Dermis lymphatic vessel endothelial cell (primary cell): ENCODE measurements at places on chromosomes 3 and 15. TPM values are rescaled to one million over a fixed set of nuclear protein-coding genes. Genes with fewer than 3 reads are reported as not detected.

P2RY13 gene
- not detected in 2 replicates for total RNA-seq

ANKUB1 gene
- not detected in 2 replicates for total RNA-seq

VGLL3 gene
- total RNA-seq = 0.17 and 1.2 TPM in 2 replicates

IL5RA gene
- not detected in 2 replicates for total RNA-seq

SLC2A2 gene
- total RNA-seq = not detected in 2 replicates

SUSD5 gene
- 0.17 and 0.33 TPM in 2 replicates for total RNA-seq

CCR8 gene
- not detected in 2 replicates for total RNA-seq

DPPA2 gene
- total RNA-seq = not detected in 2 replicates

GOLGA6L1 gene
- total RNA-seq = not detected in 2 replicates

CHST13 gene
- total RNA-seq = not detected in 2 replicates

GPR27 gene
- not detected in 2 replicates for total RNA-seq

TGM5 gene
- total RNA-seq = not detected in 2 replicates

LEKR1 gene
- total RNA-seq = 0.60 and 0.76 TPM in 2 replicates

TEX264 gene
- total RNA-seq = 38.4 and 44.6 TPM in 2 replicates

LMCD1 gene
- total RNA-seq = 21.6 and 38.9 TPM in 2 replicates

TMCO5A gene
- total RNA-seq = not detected in 2 replicates

C2CD4B gene
- 15.6 and 20.8 TPM in 2 replicates for total RNA-seq
